ENCODE measurements at places on chromosomes 13 and 19. TPM values are rescaled to one million over a fixed set of nuclear protein-coding genes. Genes with fewer than 3 reads are reported as not detected.

The CYP2A6 gene
- 0.24 TPM for polyA plus RNA-seq

The ZNF613 gene
- polyA plus RNA-seq, result 13.7 TPM

The PEPD gene
- polyA plus RNA-seq, result 122 TPM

The CNN1 gene
- polyA plus RNA-seq, result 4.4 TPM

The CGB1 gene
- polyA plus RNA-seq, result not detected

The ZNF284 gene
- polyA plus RNA-seq, result 3.2 TPM

The ZNF699 gene
- polyA plus RNA-seq, result 7.4 TPM

The SIGLEC12 gene
- polyA plus RNA-seq, result 0.11 TPM

The IGSF23 gene
- 2.4 TPM for polyA plus RNA-seq

The TJP3 gene
- polyA plus RNA-seq, result 11.1 TPM

DNA sequence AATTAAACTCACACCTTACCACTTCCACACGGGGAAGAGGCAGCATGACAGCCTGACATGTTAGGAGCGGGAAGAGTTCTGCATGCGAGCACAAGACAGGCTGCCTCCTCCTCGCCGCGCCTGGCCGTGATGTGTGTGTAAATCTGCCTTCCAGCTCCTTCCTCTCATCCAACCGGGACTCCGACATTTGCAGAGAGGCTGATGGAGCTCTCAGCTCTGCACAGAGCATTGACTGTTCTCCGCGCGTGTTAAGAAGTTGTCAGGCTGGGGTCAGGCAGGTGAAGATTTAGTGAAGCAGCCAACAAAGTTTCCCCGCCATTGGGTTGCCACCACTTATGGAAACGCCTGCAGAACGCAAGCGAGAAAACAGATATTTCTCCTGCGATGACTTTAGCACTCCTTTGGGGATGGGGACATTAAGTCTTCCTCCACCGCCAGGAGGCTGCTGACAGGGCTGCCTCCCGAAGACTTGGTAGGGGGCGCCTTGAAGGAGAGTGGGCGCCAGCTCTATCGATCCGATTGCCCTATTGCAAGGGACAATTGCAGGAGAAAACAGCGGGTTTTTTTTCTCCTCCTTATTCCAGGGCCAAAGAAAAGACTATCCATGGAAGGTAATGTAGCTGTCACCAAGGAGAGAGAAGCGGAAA, 213.9 kb upstream of the TSHZ3 start:
- DNase-seq, result no peak

- no peak for DNase-seq
Measured at GRCh38 chr13:23447927-23448326, 14.4 kb upstream of the SACS start.

DNA sequence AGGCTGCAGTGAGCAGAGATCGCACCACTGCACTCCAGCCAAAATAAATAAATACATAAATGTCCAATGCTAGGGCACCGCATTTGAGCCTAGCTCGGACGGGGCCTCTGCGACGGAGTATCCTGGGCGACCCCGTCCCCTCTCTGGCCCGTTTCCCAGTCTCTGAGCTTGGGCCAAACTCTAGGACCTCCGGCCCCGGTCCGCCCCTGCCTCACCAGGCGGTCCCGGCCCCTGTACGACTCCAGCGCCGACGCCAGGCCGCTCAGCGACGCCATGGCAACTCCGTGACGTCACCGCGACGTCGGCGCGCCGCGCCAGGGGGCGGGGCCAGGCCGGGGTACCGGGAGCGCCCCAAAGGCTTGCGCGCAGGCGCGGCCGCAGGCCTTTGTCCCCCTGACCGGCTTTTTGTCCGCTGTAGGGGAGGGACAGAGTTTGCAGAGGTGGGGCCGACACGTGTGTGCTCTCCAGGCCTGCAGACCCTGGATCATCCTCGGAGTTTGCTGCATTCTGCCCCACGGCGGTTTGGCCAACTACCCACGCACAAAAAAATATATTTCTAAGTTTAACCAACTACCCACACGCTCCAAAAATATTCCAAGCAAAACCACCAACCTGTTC, at the start of gene PEX11G:
TSS of gene PEX11G (minus strand) at position 300 of the 618 bp plus-strand sequence. CDS start at position 275, 25 bp downstream.
- DNase-seq, result peak; percentile 92

- no peak for DNase-seq
Measured at GRCh38 chr13:78430166-78430791, 173.1 kb downstream of the POU4F1 start.

- no peak for DNase-seq
Measured at GRCh38 chr19:38862321-38863059, 12.7 kb upstream of the HNRNPL start.

DNA sequence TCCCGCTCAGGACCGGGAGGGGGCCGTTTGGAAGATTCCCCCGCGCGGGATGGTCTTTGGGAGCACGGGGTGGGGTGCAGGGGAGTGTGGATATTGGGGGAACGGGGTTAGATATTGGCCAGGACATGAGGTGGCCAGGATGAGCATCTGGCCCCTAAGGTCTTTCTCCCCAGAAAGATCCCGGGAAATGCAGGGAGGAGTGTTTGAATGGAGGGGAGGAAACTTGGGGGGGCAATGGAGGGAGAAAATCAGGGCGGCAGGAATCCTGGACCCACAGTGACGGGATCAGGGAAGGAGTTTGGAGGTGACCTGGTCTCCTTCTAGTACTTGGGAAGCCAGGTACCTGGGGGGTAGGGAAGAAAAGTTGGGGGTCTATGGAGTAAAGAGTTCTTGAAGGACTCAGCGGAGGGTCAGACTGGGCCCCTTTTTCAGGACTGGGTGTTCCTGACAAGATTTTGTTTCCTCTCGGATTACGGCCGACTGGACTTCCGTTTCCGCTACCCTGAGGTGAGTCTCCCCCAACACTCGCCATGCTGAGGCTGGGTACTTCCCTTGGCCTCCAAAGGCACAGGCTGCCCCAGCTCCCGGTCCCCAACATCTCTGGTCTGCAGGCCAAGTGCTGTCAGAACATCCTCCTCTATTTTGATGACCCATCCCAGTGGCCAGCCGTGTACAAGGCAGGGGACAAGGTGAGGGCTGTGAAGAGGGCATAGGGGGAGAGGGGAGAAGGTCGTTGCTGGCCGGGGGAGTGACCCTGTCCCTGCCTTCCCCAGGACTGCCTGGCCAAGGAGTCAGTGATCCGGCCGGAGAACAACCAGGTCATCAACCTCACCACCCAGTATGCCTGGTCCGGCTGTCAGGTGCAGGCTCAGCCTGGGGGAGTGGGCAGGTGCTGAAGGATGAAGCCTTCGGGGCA, 989 bp downstream of the TMEM145 start:
- DNase-seq, result no peak

GRCh38 chr13:98466634-98467236, 110.2 kb downstream of the STK24 start:
- no peak for DNase-seq

- no peak for DNase-seq
Measured at GRCh38 chr13:110103534-110103933, 203.4 kb downstream of the COL4A1 start.

DNA sequence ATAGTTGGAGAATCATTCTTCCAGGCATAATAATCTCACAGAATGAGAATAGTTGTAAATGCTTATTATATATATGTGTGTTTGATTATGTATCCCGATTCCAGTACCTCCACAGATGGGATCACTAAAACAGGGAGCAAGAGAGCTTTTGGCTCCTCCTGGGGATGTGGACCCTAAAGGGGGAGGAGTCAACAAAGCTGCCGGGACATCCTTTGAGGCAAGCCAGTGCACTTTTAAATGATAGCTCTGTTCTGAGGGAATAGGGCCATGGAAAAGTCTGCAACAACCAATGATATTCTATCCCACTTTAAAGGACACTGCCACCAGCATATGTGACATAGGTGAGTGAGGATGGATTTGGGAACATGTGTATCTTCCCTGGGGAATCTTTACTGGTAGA, 40.8 kb downstream of the SLITRK5 start:
- DNase-seq, result no peak

DNA sequence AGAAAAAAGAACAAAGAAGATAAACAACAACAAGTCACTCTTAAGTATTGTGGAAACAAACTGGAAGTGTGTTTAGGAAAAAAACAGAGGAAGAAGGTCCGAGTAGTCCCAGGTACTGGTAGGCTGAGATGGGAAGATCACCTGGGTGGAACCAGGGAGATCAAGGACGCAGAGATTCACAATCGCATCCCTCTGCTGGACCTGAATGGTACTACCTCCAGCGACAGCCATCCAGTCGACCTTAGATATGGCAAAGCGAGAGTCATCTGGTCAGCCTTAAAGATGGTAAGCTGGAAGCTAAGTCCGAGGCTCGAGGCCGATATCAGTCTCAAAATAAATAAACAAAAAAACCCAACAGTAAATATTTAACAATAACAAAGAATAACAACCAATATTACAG, 44.9 kb upstream of the ZNF91 start:
- DNase-seq, result no peak

DNA sequence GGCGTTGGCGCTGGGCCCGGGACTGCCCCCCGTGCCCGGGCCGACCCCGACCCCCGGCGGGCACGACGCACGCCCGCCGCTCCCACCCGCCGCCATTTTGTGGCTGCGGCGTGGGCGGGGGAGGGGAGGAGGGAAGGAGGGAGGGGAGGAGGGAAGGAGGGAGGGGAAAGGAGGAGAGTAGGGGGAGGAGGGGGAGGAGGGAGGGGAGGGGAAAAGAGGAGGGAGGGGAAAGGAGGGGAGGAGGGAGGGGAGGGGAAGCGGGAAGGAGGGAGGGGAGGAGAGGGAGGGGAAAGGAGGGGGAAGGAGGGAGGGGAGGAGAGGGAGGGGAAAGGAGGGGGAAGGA, at the start of gene BTBD2:
TSS of gene BTBD2 (minus strand) at position 107 of the 343 bp plus-strand sequence. CDS start at position 96, 11 bp downstream.
- peak; percentile 70 for DNase-seq

- no peak for DNase-seq
Measured at GRCh38 chr19:46351241-46352041, 4.6 kb downstream of the PPP5C start.

DNA sequence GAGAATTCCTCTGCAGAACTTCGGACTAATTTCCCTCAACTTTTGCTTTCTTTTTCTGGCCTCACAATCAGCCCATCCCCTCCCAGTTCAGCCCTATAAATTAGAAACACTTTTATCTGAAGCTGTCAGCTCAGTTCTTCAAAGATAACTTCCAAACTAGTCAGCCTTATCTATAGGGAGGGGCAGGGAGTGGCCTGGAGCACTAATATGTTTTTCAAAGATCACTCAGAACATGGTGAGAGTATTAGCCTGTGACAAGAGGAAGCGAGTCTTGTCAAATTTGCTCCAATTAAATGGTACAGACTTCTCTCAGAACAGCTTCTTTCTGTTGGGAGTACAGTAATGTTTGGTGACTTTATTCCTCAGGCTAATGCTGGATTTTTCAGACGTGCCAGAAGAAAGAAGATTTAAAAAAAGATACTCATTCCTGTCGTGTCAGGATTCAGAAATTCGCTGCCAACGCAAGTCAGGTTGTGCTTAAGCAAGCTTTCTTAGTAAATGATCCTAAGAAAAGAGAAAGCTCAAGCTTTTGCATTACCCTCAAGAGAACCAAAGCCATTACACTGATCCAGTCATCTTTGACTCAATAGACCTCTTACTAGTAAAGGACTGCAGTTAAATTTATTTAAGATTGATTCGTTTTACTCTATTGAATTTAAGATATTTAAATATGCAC, 1033.6 kb downstream of the SLITRK5 start:
- DNase-seq, result no peak

DNA sequence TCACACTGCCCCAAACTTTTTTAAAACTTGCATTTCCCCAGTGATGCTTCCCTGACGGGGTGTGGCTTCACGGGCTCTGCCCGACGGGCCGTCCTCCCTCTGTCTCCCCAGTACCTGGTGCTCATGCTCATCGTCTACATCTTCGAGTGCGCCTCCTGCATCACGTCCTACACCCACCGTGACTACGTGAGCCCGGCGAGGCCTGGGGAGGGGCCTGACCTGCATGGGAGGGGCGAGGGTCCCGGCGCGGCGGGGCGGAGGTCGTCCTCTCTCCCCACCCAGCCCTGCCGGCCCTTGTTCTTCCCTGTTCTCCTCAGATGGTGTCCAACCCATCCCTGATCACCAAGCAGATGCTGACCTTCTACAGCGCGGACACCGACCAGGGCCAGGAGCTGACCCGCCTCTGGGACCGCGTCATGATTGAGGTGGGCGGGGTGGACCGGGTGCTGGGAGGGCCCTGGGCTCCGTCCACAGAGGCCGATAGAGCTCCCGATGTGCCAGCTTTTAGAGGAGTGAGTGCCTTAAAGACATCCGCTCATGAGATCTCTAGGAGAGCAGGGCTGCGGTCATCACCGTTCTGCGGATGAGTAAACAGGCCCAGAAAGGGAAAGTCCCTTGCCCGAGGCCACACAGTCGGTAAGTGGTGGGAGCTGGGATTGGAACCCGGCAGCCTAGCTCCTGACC, 6.9 kb downstream of the UPK1A start:
- DNase-seq, result no peak

DNA sequence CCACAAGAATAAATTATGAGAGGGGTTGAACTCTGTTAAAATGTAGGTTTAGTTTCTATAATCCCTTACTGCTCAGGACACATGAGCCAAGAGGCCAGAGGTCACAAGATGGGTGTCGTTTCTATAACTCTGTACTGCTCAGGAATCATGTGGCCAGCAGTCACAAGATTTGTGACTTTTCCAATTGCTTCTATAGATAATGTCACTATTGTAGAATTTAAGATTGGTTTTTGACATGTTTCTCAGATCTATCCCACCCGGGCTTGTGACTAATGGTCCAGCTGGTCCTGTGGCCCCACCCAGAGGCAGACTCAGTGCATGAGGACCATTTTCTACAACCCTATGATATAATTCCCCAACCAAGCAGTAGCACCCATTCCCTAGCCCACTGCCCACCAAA, 662.0 kb upstream of the KLF12 start:
- no peak for DNase-seq

- no peak for DNase-seq
Measured at GRCh38 chr19:46295401-46296201, 1.2 kb upstream of the HIF3A start.

GRCh38 chr19:3233831-3234230, 9.4 kb downstream of the CELF5 start:
- DNase-seq, result no peak

GRCh38 chr13:98846986-98847385, 94.5 kb upstream of the SLC15A1 start:
- DNase-seq, result no peak

DNA sequence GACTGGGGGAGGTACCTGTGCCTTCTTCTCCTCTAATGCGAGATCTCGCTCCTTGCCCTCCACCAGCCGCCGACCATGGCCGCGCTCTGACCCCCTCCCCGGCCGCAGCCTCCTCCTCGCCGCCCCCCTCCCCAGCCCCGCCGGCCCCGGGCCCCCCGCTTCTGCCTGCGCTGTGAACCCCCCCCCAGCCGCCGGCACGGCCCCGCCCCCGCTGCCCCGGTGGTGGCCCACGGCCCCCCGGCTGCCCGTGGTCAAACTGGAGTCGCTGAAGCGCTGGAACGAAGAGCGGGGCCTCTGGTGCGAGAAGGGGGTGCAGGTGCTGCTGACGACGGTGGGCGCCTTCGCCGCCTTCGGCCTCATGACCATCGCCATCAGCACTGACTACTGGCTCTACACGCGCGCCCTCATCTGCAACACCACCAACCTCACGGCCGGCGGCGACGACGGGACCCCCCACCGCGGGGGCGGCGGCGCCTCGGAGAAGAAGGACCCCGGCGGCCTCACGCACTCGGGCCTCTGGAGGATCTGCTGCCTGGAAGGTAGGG, at the start of gene CACNG8:
TSS of gene CACNG8 (plus strand) at position 51 of the 545 bp plus-strand sequence.
- no peak for DNase-seq

DNA sequence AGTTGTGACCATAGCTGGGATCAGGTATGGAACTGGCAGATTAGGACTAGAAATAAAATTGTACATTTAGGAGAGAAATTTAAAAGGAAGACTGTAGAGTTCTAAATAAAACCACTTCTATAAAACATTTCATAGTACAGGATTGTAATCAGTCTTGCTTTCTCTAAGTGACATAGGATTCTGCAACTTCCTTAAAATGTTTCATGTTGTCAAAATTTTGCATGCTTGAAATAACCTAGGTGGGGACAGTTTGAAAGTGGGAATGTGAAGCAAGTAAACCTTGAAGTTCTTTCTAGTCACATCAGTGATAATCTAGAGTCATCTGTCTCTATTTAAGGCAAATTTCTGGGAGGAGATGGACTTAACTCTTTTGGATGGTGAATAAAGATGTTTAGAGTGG, 6.7 kb downstream of the TM9SF2 start:
- DNase-seq, result no peak

Data from renal cortex interstitium (tissue), 15 donors.